ENCODE measurements at places on chromosomes 5 and 9. TPM values are rescaled to one million over a fixed set of nuclear protein-coding genes. Genes with fewer than 3 reads are reported as not detected.

- no peak for DNase-seq
Measured at GRCh38 chr5:8585230-8586018, 716.5 kb downstream of the MTRR start.

DNA sequence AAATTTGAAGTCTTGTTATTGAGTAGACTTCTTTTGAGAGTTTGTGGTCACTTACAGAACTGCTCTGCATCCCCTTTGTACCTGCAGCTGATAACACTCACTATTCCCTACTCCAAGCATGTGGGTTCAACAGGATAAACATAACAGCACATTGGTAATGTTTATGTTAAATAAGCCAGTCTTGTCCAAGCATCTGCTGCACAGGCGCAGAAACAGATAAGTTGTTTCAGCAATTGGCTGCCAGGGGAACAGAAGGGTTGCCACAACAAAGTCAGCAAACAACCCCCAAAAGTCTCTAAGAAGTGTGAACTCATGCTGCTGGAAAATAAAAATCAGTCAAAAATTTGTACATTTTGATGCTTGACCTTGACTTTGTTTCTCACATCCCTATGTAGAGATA lies 174.6 kb downstream of the GDNF start:
- DNase-seq = no peak

DNA sequence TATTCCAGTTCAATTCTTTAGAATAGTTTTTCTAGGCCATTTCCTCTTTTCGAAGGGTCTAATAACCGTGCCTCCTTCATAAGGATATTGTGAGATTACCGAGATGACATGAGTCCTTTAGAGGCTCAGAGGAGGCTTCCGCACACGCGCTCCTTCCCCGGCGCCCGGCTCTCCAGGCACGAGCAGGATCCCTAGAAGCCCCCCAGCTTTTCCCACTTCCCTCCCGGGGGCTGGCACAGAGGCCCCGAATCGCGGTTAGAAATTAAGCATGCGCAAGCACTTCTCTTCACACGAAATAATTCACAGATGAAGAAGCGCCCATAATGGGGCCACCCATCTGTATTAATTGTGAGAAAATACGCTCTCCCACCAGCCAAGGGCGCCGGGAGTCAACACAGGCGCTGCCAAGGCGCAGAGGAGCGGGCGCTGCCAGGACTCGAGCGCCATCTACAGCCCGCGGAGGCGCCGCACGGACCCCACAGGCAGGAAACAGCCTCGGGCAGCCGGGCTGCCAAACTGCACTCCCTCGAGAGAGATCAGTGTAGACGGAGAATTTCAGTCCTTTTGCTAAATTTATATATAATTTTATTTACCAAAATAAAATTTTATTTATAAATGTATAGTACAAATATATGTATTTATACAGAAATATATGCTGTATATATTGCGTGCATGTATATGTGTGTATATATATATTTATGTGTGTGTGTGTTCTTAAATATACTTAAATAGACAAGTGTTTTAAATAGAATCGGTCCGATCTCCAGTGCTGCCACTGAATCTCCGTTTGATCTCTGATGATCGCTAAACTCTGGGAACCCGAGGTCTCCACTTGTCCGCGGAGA lies 258.1 kb upstream of the NFIL3 start:
- peak; percentile 44 for DNase-seq

DNA sequence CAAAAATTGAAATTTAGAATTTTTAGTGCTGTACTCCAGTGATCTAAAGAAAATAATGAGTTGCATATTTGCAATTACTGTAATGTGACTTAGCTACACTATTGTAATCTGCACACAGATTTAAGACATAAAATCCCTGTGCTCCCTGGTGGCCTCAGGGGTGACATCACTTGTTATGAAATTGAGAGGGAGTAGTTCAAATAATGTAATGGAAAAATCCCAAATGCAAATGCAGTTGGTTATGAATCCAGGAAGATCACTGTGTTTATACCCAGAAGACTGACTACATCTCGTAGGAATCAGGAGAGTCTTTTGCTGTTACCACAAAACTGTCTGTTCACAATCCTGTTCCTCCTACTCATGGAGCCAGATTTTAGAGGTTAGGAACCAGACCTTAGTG lies 178.7 kb upstream of the FBXL17 start:
- no peak for DNase-seq

C1QTNF2 gene
- total RNA-seq = not detected

DNA sequence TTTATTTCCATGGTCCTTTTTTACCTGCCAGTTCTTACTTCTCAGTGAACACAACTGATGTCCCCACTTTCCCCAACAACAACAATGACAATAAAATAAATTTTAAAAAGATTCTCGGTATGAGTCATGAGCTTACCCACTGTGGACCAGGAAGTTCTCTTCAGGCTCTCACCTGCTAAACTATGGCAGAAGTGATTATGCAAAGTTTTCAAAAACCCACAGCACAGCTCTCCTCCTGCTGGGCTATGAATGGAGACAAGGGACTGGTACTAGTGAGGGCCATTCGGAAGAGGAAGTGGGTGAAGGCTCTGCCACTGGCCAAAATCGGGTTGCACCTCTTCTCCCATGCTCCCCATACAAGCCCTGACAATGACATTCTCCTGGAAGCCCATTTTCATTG lies 429.4 kb downstream of the PIK3R1 start:
- no peak for DNase-seq

GRCh38 chr9:16771356-16771755 lies 99.1 kb downstream of the BNC2 start:
- no peak for DNase-seq

TLE1 gene
- total RNA-seq = 0.55 TPM

GNA14 gene
- total RNA-seq = 0.11 TPM

DNA sequence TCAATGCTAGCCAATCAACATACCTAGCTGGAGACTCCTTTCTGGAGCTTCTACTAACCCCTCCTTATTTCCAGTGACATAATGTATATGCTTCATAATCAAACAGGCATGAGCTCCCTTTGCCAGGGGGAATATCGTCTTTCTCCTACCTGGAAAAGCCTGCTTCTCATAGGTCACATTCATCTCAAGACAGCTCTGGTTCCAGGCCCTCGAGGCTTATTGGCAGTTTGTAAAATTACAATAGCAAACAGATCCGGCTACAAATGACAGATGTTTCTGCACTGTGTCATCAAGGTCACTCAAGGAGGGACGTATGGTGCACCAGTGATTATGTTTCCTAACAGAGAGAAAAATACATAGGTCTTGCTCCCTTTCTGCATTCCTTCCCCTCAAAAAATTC lies 140.0 kb downstream of the SAXO1 start:
- no peak for DNase-seq

GRCh38 chr9:100637787-100638186 lies 59.9 kb downstream of the CAVIN4 start:
- no peak for DNase-seq
